ENCODE measurements at places on chromosomes 12 and 14.

GRCh38 chr12:49228653-49229052 lies 36.2 kb upstream of the TUBA1C start:
- DNase-seq: no peak

DNA sequence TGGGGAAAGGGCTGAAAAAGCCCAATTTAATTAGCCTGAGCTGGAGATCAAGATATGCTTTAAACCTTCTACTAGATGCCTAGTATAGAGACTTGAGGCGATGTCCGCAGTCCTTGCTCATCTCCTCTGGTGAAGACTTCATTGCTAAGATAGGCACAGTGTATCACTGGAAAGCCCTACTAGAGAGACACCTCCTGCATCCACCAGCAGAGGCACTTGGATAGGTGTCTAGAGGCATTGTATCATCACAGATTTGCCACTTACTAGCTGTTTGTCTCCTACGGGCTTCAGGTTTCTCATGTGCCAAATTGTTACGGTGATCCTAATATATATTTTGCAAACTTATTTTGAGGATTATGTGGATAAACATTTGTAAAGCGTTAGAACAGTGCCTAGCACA lies 1048.5 kb downstream of the GALC start:
- no peak for DNase-seq

DNA sequence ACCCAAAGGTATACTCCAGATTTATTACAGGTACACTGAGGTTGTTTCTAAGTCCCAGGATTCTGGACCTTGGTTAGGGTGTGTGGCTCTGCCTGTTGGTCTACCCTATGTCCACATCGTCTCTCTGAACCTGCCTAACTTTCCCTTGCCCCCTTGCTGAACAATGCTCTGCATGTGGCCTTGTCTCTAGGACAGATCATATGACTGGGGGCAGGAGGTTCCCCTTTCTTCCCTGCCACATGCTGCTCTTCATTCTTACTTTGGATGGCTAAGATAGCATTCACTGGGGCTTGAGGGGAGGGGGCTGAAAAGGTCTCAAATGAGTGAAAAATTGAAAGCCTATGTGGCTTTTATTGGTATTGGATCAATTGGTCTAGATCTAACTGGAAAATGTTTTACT lies 49.2 kb downstream of the MBIP start:
- no peak for DNase-seq

GRCh38 chr12:51070004-51070403 lies 13.4 kb downstream of the CSRNP2 start:
- no peak for DNase-seq
